ENCODE measurements at places on chromosomes 3 and 15.

DNA sequence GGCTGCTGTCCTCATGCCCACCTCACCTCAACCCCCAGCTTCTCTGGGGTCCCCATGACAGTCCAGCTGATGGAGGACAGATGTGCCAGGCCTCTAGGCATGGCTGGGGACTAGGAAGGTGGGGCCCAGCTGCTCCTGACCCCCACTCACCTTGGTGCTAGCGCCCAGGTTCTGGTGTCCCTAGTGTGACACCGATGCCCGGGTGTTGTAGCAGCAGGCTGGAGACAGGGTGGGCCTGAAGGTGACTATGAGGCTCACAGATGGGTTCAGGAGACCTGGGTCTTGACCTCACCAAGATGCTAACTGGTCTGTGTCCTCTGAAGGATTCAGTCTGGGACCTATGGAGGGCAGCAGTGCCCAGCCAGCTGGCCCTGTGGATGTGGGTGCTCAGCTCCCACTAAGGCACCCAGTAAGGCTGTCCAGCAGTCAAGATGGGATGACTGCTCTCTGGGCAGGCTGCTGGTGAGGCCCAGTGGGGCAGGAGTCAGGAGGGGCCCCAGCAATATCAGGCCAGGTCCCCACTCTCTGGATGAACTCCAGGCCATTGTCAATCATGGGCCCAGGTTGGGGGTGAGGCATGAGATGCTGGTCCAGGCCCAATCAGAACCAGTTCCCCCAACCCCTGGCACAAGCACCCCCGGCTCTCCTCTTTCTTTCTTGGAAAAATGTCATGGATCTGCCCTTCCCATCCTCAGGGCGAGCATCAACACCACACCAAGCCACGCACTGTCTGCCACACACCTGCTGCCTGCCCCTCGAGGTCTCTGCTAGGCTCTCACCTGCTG, 33.0 kb downstream of the ALDH1L1 start:
- no peaks in the 10 kb centered on the region for H3K36me3 ChIP-seq
- no peak overlapping the region for H3K27ac ChIP-seq
- H3K27me3 ChIP-seq = no peaks in the 10 kb centered on the region

GRCh38 chr3:69747511-69748258, 8.4 kb downstream of the MITF start:
- H3K36me3 ChIP-seq = no peaks in the 10 kb centered on the region
- no peak for DNase-seq
- no peaks in the 10 kb centered on the region for H3K4me1 ChIP-seq
- H3K27me3 ChIP-seq = no peaks in the 10 kb centered on the region

- no peak for DNase-seq
- no peaks in the 10 kb centered on the region for H3K36me3 ChIP-seq
- H3K27me3 ChIP-seq = no peaks in the 10 kb centered on the region
Measured at GRCh38 chr15:45637552-45638033, 2.8 kb downstream of the SQOR start.

GRCh38 chr3:5456199-5456598, 268.7 kb downstream of the EDEM1 start:
- H3K4me1 ChIP-seq = no peaks in the 10 kb centered on the region
- no peaks in the 10 kb centered on the region for H3K36me3 ChIP-seq
- no peak overlapping the region for H3K27ac ChIP-seq
- no peak for DNase-seq

DNA sequence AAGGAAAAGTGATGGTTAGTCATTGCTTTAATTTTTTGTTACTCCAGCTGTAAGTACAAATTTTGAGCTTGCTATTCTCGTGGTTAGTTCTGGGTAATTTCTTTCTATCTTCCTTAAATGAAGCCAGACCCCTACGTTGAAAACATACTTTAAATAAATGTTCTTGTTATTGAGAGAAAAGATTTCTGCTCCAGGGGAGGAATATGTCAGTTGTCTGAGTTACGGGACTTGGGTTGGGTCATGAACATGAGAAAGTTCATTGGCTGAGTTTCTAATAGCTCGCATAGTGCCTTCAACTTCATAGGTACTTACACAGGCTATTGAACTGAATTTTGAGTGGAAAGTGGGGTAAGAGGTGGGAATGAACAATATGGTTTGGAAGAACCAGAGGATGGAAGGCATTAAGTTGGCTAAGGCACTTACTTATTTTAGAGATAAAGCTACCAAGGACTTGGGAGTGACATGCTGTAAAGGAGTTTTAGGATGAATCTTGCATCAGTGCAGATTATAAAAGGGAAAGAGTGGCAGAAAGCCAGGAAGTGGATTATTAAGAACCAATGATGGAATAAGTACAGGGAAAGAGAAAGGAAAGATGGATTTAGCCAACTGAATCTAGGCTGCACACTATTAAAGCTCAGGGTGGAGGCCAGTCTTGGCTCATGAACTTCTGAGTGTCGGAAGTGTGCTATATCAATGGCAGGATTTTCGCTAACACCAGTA, 1.4 kb downstream of the RPSA start:
- H3K4me1 ChIP-seq = peaks cover 10% of the 10 kb centered on the region
- peak overlapping the region; percentile 95 for H3K27ac ChIP-seq
- DNase-seq = no peak
- H3K4me3 ChIP-seq = peak overlapping the region; percentile 90
- H3K27me3 ChIP-seq = no peaks in the 10 kb centered on the region
- H3K36me3 ChIP-seq = peaks cover 50% of the 10 kb centered on the region

DNA sequence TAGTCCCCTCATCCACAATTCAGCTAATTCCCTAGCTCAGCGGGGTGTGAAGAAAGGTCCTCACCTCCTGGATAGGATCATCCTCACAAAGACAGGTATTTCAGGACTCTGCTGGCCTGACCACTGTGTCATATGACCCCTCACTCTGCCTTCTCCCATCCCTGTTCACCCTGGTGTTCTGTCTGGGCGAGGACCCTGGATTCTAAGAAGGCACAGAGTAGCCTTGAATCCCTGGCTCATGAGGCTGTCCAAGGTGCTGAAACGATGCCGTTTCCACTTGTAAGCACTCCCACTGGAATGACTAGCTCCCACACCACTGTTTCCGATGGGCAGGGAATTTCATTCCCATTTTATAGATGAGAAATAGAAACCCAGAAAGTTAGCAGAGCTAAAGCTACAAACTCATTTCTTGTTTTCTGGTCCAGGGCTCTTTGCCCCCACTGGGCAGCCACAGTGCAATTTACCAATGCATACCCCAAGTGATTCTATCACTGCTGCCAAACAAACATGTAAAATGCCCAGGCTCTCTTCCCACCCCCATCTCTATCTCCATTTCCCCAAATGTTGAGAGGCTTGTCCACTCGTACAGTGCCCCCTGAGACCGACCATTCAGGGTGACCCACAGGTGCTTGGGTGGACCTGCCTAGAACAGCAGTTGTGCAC, 83.2 kb downstream of the RAB11A start:
- H3K36me3 ChIP-seq = no peaks in the 10 kb centered on the region
- peak; percentile 74 for DNase-seq
- H3K27me3 ChIP-seq = no peaks in the 10 kb centered on the region
- no peak overlapping the region for H3K27ac ChIP-seq
- no peak overlapping the region for H3K4me3 ChIP-seq

GRCh38 chr15:89149501-89150101, 61.3 kb downstream of the ABHD2 start:
- no peaks in the 10 kb centered on the region for H3K36me3 ChIP-seq
- no peaks in the 10 kb centered on the region for H3K4me1 ChIP-seq
- no peak for DNase-seq
- no peak overlapping the region for H3K27ac ChIP-seq
- no peaks in the 10 kb centered on the region for H3K27me3 ChIP-seq

DNA sequence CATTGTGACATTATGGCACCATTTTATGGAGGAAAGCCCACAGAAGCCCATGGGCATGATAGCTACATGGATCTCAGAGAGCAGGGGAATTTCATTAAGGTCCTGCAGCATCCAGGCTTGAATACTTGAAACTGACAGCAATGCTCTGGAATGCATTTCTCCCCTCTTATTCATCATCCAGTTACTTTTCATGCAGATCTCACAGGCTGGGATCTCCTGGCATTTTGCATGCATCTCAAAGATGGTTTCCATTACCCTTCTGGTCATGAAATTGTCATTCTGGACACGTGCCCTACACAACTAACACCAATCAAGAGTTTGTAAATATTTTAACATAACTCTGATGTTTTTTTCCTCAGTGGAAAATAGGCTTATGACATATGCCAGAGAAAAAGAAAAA, 32.4 kb downstream of the VGLL3 start:
- H3K4me3 ChIP-seq = no peak overlapping the region
- no peaks in the 10 kb centered on the region for H3K36me3 ChIP-seq
- H3K27me3 ChIP-seq = no peaks in the 10 kb centered on the region
- no peak overlapping the region for H3K27ac ChIP-seq
- no peak for DNase-seq

DNA sequence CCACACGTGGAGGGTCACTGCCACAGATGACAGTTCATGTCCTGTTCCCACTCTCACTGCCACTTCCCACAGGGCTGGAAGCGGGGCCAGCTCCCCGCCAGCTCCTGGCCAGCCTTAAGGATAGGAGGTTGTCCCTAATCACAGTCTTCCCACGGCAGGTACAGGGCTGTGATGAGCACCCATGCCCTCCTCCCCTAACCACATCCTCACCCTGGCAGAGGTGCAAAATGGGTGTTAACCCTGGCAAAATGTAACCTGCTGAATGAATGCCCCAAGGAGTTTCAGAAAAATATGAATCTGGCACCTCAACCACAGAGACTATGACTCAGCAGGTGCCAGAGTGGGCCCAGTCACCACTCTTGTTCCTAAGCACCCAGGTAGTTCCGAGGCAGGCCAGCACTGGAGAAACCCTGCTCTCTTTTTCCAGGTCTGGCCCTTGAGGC, 185.1 kb upstream of the TPM1 start:
- no peaks in the 10 kb centered on the region for H3K27me3 ChIP-seq
- H3K27ac ChIP-seq = no peak overlapping the region
- H3K36me3 ChIP-seq = no peaks in the 10 kb centered on the region
- H3K4me3 ChIP-seq = no peak overlapping the region

DNA sequence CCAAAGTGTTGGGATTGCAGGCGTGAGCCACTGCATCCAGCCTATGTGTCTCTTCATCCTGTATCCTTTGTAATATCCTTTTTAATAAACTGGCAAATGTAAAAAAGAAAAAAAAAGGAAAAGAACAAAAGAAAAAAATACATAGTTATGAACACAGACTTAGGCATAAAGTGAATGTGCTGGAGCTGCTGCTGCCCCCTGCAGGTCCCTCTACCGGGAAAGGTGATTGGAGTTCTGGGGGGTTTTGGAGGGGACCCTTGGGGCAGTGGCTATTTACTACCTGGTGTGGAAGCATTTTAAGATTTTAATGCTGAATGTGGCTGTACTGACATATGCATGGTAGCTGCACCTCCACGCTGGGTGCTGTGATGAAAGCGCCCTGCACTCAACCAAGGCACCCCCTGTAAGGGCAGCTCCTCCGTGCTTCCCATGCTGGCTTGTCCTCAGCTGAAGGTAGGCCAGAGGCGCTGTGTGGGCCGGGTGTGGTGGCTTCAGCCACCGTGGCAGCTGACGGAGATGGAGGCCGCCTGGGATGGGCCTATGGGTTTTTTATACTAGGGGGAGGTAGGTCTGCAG, 49.9 kb downstream of the RPLP1 start:
- H3K4me1 ChIP-seq = peaks cover 3% of the 10 kb centered on the region
- no peak overlapping the region for H3K27ac ChIP-seq
- H3K27me3 ChIP-seq = no peaks in the 10 kb centered on the region
- no peaks in the 10 kb centered on the region for H3K36me3 ChIP-seq
- no peak overlapping the region for H3K4me3 ChIP-seq
- DNase-seq = peak; percentile 52

DNA sequence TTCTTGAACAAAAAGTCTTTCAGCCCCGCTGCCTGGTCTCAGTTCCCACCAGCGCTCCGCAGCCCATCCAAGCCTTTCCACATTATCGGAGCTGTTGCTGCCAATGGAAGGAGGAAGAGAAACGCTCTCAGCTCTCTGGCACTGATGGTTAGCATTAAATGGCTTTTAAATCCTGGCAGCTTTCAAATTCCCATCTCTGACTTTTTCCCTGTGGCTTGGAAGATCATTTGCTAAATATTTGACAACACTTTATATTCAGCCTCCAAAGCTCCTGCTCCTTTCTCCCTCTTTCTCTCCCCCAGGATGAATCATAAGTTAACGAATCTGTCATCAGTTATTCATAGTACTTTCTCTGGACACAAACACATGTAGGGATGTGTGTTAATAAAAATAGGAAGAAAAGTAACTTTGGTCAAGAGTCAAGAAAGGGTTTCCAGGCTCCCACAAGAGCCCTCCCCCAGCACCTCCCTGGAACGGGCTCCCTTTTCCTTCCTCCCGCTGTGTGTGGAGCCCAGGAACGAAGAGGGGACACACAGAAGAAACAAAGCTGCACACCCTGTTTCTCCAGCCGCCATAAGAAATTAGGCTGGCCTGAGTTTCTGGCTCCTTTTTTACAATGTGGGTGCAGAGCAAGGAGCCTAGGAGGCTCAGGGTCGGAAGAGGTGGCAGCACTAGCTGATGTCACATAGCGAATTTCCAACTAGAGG, 47.6 kb upstream of the TSEN2 start:
- H3K36me3 ChIP-seq = no peaks in the 10 kb centered on the region
- H3K27me3 ChIP-seq = no peaks in the 10 kb centered on the region
- no peak overlapping the region for H3K27ac ChIP-seq
- DNase-seq = no peak
- H3K4me1 ChIP-seq = peaks cover 9% of the 10 kb centered on the region

GRCh38 chr3:72279631-72280041, 494.7 kb upstream of the PROK2 start:
- no peaks in the 10 kb centered on the region for H3K27me3 ChIP-seq
- no peak overlapping the region for H3K4me3 ChIP-seq
- DNase-seq = no peak

- no peaks in the 10 kb centered on the region for H3K36me3 ChIP-seq
- H3K27ac ChIP-seq = no peak overlapping the region
- H3K27me3 ChIP-seq = no peaks in the 10 kb centered on the region
- no peak for DNase-seq
Measured at GRCh38 chr15:35302334-35302733, 217.2 kb upstream of the NANOGP8 start.

DNA sequence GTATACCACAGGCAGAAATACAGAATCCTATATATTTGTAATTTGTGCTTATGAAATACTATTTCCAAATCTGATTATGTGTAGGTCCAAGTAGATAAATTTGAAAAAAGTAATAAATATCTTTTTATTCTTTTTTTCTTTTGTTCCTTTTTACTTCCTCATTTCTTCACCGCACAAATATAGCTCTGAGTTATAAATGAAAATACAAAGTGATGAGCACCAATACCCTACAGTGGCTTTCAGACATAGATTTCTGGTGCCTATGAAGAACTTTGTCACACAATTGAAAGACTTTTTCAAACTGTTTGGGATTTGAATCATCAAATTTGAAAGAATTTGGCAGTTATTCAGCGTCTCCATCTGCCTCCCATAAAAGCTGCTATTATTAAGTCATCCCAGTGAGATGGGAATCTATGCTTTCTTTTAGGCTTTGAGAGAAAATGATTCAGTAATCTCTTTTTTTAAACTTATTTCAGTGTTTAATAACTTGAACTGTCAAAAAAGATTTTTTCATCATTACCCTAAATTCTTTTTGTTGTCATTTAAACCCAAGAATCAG, 363.6 kb upstream of the GOLIM4 start:
- no peak overlapping the region for H3K4me3 ChIP-seq
- no peaks in the 10 kb centered on the region for H3K4me1 ChIP-seq

All from H1 (cell line).